ENCODE measurements at places on chromosomes 2 and 18. TPM values are rescaled to one million over a fixed set of nuclear protein-coding genes. Genes with fewer than 3 reads are reported as not detected.

DNA sequence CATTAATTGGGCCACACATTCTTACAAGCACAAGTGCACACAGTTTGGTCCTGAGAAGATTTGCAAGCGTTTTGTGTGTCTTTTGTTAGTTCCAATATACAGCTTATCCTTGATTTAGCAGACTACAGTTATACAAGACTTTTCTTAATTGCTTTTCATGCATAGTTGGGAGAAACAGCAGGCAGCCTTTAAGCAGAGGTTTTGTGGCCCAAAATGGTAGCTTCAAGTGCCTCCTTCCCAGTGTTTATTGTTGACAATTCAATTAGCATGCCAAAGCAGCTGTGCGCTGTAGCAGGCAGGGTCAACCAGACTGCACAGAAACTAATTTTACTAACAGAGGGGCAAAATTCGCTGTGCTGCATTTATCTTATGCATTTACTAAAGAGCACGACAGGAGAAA, 47.5 kb downstream of the FRZB start:
- DNase-seq, result no peak

- DNase-seq, result no peak
These were observed 58.6 kb downstream of the CERS6 start for GRCh38 chr2:168514692-168515091.

GRCh38 chr2:97005353-97005752, 19.0 kb upstream of the FAM178B start:
- DNase-seq, result no peak

DNA sequence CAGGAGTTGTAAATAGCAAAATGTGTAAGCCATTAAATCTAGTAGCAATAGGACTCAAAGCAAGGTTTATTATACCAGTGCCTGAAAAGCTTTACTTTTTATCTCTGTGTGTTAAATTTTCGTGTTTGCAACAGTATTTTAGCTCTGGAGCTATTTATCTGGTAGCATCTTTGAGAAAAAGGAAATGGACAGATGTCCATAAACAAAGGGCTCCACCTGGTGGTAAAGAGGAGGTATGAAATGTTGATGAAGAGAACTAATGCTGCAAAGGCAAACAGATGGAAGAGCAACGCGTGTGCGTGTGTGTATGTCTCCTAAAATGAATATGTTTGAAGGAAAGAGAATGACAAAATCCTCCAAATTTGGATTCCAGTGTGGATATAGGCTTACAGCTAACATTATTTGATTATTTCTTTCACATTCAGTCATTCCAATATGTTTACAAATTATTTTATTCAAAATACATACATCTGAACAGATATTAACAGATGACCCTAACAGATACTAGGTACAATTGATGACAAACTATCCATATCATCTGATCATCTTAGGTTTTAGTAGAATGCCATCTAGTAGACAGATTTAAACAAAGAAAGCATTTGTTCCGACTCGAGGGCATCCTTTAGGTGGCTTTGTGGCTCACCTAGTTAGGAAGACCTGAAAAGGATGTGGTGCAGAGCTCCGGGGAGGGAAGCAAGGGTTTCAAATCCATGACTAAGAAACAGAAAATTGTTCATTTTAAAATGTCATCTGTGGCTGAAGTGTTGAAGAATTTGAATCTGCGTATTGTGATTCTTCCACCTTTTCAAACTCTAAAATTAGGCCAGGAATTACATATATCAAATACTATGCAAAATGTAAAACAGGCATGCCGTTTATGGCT, 383.3 kb downstream of the MTX2 start:
- DNase-seq, result no peak

GRCh38 chr2:45793305-45793962, 142.0 kb downstream of the PRKCE start:
- DNase-seq, result no peak

DNA sequence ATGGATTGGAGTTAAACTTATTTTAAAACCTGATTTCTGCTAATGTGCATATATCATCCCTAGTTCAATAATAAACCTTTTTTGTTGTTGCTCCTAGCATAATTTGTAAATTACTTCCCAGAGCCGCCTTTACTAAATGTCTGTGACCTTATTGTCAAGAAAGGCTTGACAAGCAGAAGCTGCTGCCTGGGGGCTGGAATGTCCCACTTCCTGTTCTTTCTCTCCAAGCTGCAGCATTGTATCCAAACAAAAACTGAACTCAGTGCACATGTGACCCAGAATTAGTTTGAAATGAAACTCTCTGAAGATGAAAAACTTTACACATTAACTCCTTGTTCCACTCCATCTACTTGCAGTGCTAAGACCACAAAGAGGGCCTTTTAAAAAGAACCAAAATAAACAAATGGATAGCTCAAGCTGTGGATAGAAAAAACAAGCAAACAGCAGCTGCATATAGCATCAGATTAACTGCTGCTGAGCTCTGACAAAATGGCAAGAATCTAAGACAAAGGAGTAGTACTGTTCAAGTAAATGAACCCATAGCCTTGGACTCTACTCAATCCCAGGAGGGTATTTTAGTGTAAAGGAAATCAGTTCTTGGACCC, 99.8 kb upstream of the NEUROD1 start:
- DNase-seq, result no peak

- no peak for DNase-seq
These were observed 8.9 kb upstream of the TWSG1 start for GRCh38 chr18:9325716-9326115.

- no peak for DNase-seq
These were observed 2.5 kb downstream of the NFU1 start for GRCh38 chr2:69434753-69435152.

DNA sequence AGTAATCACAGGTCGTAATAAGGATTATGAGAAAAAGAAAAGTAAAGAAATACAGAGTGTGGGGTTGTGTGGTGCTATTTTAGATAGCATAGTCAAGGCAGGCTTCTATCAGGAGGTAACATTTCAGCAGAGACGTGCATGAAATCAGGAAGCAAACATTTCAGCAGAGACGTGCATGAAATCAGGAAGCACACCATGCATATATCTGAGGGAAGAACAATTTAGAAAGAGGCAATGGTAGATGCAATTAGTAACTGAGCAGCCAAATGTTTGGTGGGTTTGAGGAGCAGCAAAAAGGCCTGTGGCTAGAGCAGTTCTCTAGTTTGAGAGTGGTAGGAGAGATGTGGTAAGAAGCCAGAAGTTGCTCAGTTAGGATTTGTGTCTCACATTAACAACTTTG, 713.7 kb downstream of the ADCYAP1 start:
- no peak for DNase-seq

GRCh38 chr2:75844651-75845050, 133.9 kb upstream of the GCFC2 start:
- no peak for DNase-seq

GRCh38 chr2:8433390-8433789, 248.5 kb upstream of the ID2 start:
- DNase-seq, result no peak

IGFBP5 gene
- not detected for total RNA-seq

UGT1A8 gene
- total RNA-seq, result not detected

MARCHF4 gene
- not detected for total RNA-seq

CGREF1 gene
- not detected for total RNA-seq

TRAPPC12 gene
- 80.4 TPM for total RNA-seq

ZNF513 gene
- total RNA-seq, result 24.6 TPM

LINC00305 gene
- not detected for total RNA-seq
